ENCODE measurements at places on chromosomes 7 and 10.

GRCh38 chr10:122632031-122632430 is 67.6 kb downstream of the C10orf120 start:
- no peak for DNase-seq

- DNase-seq, result no peak
Observed at GRCh38 chr10:126014309-126014708, 117.9 kb downstream of the FANK1 start.

DNA sequence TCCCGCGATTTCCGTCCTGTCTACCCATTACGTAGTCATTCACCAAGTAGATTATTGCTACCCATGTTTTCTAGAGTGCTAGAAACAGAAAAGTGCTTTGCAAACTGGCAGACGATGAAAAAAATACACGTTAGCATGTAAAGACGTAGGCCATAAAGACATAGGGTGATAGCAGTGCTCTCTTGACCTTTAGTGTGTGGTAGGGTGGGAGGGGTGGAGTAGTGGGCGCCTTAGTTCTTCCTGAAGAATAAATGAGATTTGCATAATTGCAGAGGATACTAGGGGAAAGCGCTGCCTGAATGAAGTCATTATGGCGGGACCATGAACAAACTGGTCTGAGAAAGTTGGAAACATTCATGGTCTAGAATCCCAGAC is 948 bp downstream of the ZNF485 start:
- DNase-seq, result no peak

GRCh38 chr10:130242513-130242912 is 106.3 kb downstream of the GLRX3 start:
- no peak for DNase-seq

DNA sequence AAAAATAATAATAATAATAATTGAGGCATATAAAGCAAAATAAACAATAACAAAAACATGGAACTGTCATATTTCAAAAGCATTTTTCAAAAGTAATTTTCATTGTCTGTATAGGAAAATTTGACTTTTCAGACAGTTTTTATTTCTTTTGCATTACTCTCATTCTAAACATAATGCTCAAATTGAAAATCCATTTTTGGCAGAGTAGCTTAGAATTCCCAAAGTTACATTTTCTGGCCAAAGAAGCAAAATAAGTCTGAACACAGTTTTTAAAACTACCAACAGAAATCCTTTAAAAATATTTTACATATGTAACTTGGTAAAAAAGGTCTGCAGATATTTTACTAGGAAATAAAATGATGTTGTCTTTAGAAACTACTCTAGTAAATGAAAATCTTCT is 535.4 kb downstream of the ANKRD7 start:
- DNase-seq, result no peak

DNA sequence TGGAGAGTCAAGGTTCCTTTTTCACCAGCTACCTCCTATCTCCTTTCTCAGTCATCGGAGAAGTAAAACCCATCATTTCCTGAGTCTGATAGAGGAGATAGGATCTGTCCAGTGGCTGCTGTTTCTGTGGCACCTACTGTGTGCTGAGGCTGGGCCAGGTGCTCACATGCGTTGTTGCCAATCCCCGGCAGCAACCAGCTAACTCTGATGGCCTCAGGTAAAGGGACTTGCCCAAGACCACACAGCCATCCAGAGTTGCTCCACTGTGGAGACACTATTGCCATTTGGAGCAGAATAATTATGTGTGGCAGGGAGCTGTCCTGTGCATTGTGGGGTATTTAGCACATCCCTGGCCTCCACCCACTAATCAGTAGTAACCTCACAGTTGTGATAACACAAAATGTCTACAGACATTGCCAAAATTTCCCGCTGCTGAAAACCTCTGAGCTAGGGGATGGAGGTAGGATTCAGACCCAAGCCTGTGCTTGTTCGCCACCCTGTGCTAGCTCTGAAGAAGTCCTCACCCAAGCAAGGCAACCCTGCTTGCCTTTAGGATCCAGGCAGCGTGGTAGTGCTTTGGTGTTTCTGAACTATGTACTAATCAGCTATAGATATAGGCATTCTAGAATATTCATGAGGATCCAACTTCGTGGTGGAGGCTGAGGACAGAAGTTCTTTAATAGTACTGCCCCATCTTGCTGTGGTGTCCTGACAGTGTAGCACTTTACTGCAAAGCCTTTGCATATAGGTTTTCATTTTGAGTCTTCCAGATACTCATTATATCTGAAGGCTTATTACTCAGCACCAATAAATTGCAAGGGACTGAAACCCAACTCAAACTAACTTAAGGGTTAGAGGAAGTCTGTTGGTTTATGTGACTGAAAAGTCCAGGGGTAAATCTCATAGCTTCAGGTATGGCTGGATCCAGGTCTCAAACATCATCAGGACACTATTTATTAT is 164.6 kb downstream of the GRK5 start:
- no peak for DNase-seq

GRCh38 chr7:134771111-134771510 is 8.3 kb upstream of the CALD1 start:
- DNase-seq, result no peak

DNA sequence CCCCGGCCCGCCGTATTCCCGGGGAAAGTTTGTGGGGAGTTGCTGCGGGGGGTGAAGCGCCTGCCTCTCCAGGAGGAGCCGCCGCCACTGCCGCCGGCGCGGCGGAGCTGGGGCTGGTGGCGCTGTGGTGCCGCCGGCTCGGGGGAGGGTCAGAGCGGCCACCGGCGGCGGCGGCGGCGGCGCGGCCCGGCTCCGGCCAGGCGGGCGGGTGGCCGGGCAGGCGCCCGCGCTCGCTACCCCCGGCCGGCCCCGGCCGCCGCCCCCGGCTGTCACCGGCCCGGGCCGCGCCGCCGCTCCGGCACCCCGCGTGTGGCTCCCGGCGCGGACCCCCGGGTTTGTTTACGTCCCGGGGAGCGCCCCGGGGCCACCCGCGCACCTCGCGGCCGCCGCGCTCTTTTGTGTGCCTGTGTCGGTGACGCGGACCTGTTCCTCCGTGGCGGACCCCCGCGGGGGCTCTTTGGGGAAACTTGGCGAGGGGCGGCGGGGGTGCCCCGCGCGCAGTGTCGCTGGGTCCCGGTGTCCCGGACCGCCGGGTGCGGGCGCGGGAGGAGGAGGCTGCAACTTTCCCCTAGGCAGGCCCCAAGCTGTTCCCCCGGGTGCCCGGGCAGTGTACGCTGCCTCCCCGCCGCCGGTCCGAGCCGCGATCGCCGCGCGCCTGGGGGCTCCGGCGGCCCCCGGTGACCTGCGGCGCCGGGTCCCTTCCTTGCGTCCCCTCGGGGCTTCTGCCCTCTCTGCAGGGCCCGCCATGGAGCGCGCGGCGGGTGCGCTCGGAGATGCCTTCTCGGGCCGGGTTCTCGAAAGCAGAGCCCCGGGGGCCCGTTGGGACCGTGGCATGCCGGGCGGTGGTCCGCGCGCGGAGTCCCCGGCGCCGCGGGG is 593 bp upstream of the CUX1 start:
- no peak for DNase-seq

- DNase-seq, result no peak
Observed at GRCh38 chr7:27139334-27140125, 4.0 kb downstream of the HOXA5 start.

- no peak for DNase-seq
Observed at GRCh38 chr7:111537134-111537533, 25.2 kb downstream of the IMMP2L start.

DNA sequence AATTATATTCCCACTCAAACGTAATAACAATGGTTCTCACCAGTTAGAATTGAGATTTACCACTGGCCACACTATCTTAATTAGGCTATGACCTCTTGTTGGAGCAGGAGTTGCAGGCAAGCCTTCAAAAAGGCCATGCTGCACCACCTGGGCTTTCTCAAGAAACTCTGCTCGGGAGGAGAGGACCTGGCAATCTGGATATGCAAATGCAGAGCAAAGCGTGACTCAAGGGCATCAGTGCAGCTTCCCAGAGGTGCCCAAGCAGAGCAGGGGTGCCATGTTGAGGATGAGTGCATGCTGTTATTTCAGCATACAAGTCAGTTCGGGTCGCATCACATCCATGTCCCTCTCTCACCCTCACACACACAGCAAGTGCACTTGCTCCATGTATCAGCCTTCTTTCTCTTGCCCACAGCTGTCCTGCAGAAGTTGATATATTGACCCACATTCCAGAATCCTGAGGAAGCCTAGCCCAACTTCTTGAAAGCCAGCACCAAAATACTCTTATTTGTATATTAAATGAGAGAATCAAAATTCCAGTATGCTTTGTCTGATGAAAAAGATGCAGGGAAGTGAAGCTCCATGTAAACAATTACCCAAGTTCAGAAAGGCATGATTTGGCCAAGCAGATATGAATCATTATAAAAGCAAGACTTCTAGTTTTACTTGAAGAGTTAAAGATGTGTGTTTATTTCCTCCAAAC is 55.7 kb upstream of the IL6 start:
- no peak for DNase-seq

DNA sequence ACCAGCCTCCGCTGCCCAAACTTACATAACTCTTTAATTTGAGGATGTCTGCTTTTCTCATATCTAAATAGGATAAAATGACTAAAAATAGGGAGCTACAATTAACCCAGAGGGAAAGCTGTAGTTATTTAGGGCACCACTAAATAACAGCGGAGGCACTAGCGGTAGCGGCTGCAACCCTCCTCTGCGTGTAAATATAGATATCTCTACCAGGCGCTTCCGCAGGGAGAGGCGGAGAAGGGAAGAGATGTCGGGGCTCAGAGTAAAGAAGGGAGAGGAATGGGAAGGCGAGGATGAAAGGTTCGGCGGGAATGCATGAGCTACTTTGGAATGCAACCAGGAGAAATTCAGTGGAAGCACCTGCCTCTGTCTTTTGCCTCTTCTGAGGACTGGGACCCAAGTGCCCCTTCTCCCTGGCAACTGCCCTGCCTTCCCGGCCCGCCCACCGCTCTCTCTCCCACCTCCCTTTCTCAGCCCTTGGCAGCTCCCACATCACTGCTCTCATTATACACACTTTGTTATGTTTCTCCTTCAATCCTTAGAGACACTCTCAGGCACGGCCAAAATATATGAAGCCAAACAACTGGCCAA is 698.3 kb downstream of the PARD3 start:
- no peak for DNase-seq

DNA sequence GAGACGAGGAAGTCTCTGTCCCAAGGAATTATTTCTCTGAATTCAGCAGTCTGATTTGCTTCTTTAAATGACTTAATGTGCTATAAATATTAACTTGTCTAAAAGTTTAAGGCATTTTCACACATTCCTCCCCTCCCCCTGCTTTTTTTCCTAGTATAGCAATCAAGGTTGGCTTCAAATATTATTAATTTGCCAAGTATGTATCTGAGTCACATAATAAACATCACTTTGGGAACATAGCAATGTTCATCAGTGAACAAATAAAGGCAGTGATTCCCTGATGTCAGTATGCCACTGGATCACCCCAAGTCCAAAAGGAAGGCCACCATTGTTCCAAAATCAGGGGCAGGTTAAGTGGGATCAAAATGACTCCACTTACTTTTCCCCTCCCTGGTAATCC is 40.5 kb downstream of the PDE6C start:
- DNase-seq, result no peak

Measured in NCI-H187 (cell line).